ENCODE measurements at places on chromosomes 16 and 17.
A peak's percentile ranks its signal among the peaks of the same experiment; 100 is the strongest.

GRCh38 chr17:16377941-16378341 lies 3.0 kb upstream of the UBB start:
- DNase-seq: no peak

DNA sequence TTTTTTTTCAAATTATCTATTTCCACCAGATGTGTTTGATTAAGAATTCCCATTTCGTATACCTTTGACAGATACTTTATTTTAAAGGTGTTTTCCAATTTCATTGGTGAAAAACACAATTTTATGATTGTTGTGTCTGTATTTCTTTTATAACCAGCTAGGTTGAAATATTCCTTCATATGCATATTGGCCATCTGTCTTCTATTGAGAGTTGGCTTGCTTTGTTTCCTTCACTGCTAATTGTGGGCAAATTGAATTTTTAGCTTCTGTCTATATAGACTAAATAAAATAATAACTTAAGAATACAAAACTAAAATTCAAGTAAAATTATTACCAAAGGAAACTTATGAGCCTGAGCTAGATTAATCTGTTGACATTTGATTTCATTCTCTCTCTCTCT lies 1.2 kb upstream of the KRTAP3-3 start:
- no peak for DNase-seq

GRCh38 chr17:80455336-80455710 lies 21.1 kb downstream of the NPTX1 start:
- peak; percentile 35 for DNase-seq

GRCh38 chr16:15833541-15833940 lies 23.3 kb downstream of the MYH11 start:
- no peak for DNase-seq

DNA sequence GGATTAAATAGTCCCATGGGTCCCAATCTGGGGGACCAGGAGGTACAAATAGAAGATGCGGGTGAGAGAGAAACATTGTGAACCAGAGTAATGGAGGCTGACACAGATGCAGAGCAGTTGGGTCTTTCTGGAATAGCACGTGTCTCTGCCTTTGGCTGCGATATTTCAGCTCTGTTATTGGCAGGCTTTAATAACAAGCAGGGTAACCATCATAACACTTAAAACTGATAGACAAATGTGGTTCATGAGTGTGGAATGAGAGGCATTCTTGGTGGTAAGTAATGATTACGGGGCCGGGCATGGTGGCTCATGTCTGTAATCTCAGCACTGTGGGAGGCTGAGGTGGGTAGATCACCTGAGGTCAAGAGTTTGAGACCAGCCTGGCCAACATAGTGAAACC lies 110.3 kb downstream of the SNX29 start:
- no peak for DNase-seq

GRCh38 chr17:16286947-16287562 lies 66.2 kb downstream of the CENPV start:
- DNase-seq: peak; percentile 2

DNA sequence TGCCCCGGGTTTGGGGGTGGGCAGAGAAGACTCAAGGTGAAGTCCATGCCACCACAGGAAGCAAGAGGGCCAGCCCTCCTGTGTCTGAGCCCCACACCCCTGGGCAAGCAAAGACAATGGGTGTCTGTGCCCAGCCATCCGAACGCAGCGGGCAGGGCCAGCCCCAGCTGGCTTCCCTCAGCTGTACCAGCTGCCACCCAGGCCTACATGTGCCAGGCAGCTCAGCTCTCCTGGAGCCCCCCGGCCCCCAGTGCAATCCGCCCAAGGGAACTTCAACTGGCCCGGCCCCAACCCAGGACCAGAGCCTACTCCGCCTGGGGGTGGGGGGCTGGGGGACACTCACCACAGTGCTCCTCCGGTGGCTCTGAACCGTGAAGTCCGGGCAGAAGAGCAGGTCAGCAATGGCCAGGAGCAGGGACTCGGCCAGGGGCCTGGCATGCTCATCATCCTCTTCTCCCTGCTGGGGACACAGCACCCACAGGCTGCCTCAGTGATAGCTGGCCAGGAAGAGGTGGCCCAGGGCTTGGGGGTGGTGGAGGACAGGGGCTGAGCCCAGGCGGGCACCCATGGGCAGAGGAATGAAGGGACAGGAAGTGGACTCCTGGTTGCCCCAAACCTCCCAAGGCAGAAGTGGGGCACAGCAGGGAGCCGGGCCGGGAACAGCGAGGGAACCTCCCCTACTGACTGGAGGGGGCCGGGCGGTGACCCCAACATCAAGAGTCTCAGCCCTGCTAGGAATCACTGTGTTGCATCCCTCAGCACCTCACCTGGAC lies 9.8 kb downstream of the HID1 start:
- DNase-seq: no peak

GRCh38 chr17:3032258-3033247 lies 30.9 kb downstream of the OR1D5 start:
- no peak for DNase-seq

- no peak for DNase-seq
Measured at GRCh38 chr16:86403541-86404163, 106.7 kb upstream of the FOXF1 start.

DNA sequence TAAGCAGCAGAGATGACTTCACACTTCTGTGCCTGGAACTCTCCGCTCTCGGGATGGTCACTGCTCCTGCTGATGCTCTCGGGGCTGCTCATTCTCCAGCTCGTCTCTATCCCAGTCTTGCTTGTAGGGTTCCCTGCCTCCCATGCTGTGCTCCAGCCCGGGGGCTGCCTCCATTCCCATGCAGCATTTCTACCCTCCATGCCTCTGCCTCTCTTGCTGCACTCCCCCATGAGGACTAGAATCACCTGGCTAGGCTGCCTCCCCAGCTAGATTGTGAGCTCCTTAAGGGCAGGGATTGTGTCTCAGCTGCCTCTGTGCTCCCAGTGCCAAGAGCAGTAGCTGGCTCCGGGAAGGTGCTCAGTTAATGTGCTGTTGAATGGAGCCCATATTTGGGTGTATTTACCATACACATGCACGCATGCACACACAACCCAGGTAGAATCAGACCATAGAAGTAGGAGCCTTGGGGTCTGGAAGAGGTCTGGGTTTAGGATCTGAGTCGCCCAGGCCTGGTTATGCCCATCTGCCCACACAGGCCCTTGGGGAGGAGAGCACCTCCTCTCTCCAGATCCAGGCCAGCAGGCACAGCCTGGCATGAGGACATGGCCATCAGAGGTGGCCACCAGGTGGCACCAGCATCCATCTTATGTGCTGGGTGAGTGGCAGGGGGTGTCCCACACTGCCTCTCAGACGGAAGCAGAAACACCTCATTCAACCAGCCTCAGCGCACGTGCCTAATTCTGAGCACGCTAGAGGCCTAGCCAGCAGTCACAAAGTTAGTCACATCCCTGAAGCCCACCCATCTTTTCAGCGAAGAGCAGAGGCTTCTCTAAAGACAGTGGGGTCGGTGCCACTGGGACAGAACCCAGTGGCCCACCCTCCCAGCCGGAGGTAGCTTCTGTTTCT lies 9.3 kb downstream of the GIT1 start:
- peak; percentile 91 for DNase-seq

DNA sequence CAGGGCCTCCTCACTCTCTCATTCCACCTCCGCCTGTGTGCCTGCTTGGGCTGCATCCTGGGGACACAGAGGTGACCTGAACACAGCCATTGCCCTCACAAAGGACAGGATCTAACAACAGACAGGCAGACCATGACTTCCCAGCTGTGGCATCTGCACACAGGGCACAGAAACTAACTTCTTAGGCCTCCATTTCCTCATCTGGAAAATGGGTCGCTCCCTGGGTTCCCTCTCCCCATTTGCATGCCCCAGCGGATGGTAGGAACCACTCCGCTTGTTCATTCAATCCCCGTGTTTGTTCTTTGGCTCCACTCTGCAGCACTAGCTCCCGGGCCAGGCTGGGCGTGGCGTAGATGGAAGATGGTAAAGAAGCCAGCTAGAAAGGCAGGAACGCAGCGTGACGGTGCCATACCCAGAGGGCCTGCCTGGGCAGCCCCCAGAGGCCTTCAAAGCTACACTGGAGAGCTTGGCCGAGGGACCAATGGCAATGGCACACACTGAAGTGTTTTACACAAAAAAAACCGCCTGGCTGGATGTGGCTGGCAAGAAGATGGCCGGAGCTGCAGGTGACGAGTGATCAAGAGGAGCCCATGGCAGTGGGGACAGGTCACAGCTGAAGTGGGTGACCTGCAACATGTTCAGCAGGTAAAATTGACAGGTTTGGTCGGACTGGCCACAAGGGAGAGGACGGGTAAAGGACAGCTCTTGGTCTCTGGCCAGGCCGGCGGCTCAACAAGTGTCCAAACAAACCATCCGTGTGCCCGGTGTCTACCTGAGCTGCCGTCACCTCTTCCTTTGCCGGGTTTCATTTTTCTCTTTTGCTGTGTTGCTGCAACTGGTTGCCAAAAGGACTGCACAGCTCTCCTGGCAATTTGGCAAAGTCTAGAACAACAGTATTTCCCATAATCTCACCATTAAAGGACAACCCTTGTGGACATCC lies 66.9 kb downstream of the SOCS1 start:
- no peak for DNase-seq

GRCh38 chr17:1732241-1732832 lies 7.8 kb downstream of the WDR81 start:
- no peak for DNase-seq

GRCh38 chr16:11400076-11400475 lies 54.8 kb downstream of the RMI2 start:
- no peak for DNase-seq

DNA sequence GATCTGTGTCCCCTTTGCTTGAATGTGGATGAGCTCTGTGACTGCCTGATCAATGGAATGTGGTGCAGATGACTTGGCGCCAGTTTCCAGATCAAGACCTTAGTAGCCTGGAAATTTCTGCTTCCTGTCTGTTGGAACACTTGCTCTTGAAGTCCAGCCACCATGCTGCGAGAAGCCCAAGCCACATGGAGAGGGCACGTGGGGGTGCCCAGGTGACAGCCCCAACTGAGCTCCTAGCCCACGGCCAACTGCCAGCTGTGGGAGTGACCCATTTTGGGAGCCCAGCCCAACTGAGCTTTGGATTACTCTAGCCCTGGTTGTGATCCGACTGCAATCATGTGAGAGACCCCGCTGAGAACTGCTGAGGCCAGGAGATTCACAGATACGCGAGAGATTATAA lies 3.3 kb upstream of the ITGAM start:
- no peak for DNase-seq

GRCh38 chr16:31427441-31428278 lies 500 bp downstream of the COX6A2 start:
- peak; percentile 64 for DNase-seq

- DNase-seq: no peak
Measured at GRCh38 chr16:15031179-15031578, 24.7 kb downstream of the NTAN1 start.

GRCh38 chr16:69393898-69394849 lies 8.4 kb upstream of the TERF2 start:
- DNase-seq: no peak

GRCh38 chr17:77116371-77116860 lies 24.4 kb upstream of the SEC14L1 start:
- no peak for DNase-seq

DNA sequence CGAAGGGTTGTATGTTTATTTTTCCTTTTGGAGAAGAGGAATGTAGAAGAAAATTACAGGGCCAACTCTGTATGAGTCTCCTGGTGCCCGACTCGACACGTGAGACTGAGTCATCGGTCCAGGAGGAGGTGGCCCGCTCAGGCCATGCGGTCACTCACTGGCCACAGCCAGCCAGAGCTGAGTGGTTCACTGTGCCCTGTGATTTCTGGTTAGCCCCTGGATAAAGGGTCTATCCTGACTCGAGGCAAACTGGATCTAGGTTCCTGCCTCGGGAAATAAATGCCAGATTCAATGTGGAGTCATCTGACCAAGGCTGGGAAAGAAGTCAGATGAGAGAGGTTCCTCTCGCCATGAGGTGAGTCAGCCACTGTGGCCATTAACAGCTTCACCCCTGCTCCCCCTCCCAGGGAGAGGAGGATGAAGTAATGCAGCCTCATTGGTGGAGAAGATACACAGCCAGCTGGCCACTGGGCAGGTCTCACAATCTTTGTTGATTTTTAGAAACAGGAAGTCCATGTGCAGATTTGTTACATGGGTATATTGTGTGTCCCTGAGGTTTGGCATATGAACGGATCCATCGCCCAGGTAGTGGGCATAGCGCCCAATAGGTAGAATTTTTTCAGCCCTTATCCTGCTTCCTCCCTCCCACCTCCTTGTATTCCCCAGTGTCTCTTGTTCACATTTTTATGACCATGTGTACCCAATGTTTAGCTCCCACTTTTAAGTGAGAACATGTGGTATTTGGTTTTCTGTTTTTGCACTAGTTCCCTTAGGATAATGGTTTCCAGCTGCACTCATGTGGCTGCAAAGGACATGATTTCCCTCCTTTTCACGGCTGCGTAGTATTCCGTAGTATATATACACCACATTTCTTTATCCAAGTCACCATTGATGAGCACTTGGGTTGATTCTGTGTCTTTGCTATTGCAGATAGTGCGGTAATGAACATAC lies 21.7 kb upstream of the USP36 start:
- DNase-seq: peak; percentile 98

DNA sequence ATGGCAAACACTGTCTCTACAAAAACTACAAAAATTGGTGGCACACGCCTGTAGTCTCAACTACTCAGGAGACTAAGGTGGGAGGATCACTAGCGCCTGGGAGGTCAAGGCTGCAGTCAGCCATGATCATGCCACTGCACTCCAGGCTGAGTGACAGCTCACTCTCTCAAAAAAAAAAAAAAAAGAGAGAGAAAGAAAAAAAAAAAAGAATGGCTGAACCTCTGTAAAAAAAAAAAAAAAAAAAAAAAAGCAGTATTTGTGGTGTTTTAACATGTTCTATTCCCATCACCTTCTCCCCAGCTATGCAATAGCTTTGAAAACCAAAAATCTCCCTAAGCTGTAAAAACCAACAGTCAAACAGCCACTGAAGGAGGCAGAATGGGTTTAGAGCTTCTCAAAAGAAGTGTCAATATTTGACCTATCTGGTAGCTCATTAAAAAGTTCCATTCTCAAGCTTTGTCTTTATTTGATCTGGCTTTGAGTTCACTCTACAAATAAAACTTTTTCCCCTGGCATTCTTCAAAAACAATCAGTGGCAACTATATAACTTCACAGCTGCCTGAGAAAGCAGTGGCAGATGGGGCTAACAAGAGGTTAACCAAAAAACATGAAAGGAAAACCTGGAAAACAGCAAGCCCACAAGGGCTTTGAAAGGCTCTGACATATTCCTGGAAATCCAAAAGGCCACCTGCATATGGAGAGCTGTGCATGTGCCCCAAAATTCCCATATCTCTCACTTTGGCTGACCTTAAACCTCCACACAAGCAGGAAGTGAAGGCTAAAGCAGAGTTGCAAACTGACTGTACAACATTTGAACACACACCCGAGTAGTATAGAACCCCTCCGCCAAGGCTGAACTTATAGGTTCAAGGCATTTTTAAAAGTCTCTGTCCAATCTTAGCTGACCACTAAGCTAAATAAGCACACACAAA lies 36.0 kb downstream of the USP32 start:
- no peak for DNase-seq

DNA sequence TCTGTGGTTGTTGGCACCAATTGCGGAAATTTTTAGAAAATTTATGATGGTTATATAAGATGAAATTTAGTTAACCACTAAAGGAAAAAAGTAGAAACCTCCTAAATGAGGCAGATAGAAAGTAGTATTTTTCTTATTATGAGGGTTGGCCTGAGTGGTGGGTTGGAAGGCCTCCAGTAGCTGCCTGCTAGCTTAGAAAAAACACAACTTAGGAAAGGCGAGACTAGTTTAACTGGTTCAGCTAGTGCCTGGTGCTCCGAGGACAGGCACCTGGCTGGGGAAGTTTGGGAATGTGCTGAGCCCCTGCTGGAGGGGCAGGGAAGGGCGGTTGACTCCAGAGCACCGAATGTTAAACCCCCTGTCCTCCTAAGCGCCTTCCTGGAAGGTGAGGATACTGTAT lies 19.9 kb downstream of the LDHD start:
- no peak for DNase-seq

Measured in CD14-positive monocyte (primary cell).